ENCODE measurements at places on chromosomes 13 and 19. TPM values are rescaled to one million over a fixed set of nuclear protein-coding genes. Genes with fewer than 3 reads are reported as not detected.

Gene LYPD3
- total RNA-seq: 1.1 TPM

Gene FXYD1
- not detected for total RNA-seq

Gene NLRP4
- not detected for total RNA-seq

Gene MCEMP1
- not detected for total RNA-seq

Gene KIR3DL2
- total RNA-seq: not detected

Gene MAP4K1
- total RNA-seq: not detected

Gene TTYH1
- total RNA-seq: not detected
